Activated CD8-positive, alpha-beta T cell treated with anti-CD3 and anti-CD28 coated beads for 36 hours (primary cell): ENCODE measurements at places on chromosomes 5 and 9. TPM values are rescaled to one million over a fixed set of nuclear protein-coding genes. Genes with fewer than 3 reads are reported as not detected.
A peak's percentile ranks its signal among the peaks of the same experiment; 100 is the strongest.

DNA sequence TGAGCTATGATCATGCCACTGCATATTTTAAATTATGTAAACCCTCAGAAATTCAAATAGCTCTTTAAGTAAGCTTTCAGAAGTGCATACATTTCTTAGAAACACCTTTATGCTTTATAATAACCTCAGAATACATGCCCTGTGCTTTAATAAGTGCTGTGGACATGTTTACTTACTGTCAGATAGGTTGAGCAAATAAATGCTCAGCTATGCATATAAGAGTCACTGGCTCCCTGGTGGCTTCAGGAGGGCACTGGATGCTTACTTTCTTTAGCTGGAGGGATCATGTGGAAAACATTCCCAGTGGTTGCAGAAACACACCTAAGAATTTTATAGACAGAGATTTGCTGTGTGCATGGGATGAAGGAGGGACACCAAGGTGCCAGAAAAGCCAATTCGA lies 74.4 kb downstream of the PDE6A start:
- DNase-seq: no peak
- no peaks in the 10 kb centered on the region for H3K36me3 ChIP-seq
- H3K4me3 ChIP-seq: no peak overlapping the region
- H3K27me3 ChIP-seq: no peaks in the 10 kb centered on the region

ORM2 gene
- total RNA-seq: not detected

- H3K4me3 ChIP-seq: peak overlapping the region; percentile 34
- H3K36me3 ChIP-seq: peaks cover 5% of the 10 kb centered on the region
- no peak for DNase-seq
- H3K27ac ChIP-seq: peak overlapping the region; percentile 96
- H3K27me3 ChIP-seq: no peaks in the 10 kb centered on the region
Measured at GRCh38 chr5:95631255-95631958, 11.5 kb downstream of the GPR150 start.

GRCh38 chr9:13786711-13787110 lies 507.2 kb upstream of the MPDZ start:
- H3K27ac ChIP-seq: no peak overlapping the region
- H3K4me1 ChIP-seq: no peaks in the 10 kb centered on the region
- no peak overlapping the region for H3K4me3 ChIP-seq
- H3K36me3 ChIP-seq: no peaks in the 10 kb centered on the region
- DNase-seq: no peak

- DNase-seq: no peak
- no peak overlapping the region for H3K4me3 ChIP-seq
- no peaks in the 10 kb centered on the region for H3K4me1 ChIP-seq
- H3K36me3 ChIP-seq: no peaks in the 10 kb centered on the region
- H3K27ac ChIP-seq: no peak overlapping the region
Measured at GRCh38 chr5:60036192-60036938, 142.8 kb upstream of the PDE4D start.

DNA sequence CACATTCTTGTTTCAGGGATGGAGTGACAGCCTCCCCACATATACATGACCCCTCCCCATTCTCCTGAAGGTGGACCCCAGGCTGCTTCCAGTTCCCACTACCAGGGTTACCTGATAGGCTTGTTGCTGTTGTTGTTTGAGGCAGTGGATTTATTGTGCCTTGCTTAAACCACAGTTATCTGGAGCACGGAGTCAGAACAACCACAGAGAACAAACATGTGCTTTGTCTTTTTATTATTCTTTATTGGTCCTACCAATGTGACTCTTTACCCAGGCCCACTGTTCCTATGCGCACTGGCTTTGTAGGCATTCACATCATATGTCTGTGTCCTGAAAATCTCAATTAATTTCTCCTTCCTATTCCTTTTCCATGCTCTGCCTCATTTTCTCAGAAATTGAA lies 41.2 kb upstream of the IPPK start:
- DNase-seq: no peak
- H3K27me3 ChIP-seq: no peaks in the 10 kb centered on the region
- H3K4me1 ChIP-seq: peaks cover 30% of the 10 kb centered on the region
- peak overlapping the region; percentile 66 for H3K27ac ChIP-seq
